ENCODE measurements at places on chromosomes 1 and 21.

- no peak for DNase-seq
These were observed 1.7 kb downstream of the CSF1 start for GRCh38 chr1:109912214-109912861.

DNA sequence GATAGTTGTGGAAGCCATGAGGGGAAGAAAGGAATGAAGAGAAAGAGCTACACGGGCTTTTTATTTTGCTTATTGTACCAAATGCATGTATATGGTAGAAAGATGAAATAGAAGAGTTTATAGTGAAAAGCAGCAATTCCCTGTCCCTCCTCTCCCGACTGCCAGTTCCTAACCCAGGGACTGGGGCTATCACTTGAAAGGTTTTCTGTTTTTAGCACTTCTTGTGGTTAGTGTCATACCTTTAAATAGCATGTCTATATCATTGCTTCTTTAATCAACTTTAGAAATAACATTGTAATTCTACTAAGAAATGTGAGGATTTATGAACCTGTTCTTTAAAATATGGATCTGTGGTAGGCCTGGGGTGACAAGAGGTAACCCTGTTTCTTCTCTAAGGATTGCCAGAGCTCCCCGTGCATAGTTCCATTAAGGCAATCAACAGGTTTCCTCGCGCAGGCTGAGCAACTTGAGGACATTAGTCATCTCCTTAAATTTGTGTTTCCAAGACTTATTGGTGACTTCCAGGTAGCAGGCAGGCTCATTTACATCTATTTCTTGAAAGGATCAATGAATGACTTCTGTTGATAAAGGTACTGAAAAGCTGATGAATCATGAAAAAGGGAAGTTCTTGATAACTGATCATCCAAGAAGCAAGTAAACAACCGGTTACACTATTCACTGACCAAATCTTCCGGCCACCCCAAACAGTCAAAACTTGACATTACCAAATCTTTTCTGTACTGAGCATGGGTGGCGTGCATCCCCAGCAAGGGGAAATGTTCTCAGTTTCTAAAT lies 37.8 kb upstream of the S1PR1 start:
- peak; percentile 62 for DNase-seq

DNA sequence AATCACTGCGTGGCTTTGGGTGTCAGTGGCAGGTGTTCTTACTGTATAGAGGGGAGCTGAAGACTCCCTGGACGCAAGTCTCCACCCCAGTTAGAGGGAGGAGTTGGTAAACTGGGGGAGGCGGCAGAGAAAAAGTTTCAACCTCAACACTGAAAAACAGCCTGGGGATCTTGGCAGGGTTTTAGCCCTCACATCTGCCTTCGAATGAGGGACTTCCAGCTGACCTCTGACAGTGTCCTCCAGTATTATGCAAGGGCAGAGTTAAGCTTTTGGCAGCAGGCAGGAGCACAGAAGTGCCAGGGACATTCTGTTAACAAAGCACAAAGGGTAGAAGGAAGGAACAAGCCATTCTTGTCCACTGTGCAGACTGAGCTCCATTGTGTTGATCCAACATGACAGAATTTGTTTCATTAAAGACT lies 41.2 kb upstream of the RAB4A start:
- no peak for DNase-seq

DNA sequence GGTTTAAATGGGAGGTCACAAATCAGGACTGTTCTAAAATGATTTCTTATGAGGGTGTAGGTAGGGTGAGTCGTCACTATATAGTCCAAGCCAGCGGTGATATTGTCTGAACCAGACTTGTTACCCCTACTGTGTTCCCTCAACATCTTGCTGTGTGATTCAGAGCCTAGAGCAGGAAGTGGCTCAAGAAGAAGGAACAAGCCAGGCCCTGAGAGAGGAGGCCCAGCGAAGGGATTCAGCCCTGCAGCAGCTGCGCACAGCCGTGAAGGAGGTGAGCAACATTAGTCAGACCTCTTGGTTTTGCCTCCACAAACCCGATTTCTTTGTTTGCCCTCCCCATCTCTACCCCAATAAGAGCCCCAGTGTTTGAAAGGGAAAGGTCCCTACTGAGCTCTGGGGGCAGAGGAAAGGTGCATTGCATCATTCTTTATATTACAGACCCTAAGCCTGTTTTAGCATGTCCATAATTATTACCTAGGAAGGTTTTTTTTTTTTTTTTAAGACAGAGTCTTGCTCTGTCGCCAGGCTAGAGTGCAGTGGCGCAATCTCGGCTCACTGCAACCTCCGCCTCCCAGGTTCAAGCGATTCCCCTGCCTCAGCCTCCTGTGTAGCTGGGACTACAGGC lies 5.0 kb upstream of the SH3BGRL3 start:
- peak; percentile 47 for DNase-seq

DNA sequence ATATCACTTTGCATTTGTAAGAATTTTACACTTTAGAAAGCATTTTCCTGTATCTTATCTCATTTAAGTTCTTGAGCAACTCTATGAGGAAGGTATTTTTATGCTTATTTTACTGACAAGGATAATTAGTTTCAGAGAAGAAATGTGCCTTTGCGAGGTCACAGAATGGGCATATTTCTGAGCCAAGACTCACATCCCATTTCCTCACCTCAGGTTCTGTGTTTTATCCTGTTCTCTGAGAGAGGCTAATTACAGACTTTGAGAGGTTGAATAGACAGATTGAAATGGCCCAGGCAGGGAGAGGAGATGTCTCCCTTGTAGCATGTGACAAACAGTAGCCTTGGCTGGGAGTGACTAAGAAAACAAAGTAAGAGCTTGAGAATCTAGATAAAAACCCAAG lies 39.1 kb upstream of the ZC3H11B start:
- no peak for DNase-seq

- DNase-seq: no peak
These were observed 7.8 kb upstream of the SRRM1 start for GRCh38 chr1:24635195-24635843.

- DNase-seq: no peak
These were observed 314.0 kb downstream of the LMO4 start for GRCh38 chr1:87642581-87643221.

GRCh38 chr1:234769986-234770795 lies 160.2 kb upstream of the IRF2BP2 start:
- no peak for DNase-seq

DNA sequence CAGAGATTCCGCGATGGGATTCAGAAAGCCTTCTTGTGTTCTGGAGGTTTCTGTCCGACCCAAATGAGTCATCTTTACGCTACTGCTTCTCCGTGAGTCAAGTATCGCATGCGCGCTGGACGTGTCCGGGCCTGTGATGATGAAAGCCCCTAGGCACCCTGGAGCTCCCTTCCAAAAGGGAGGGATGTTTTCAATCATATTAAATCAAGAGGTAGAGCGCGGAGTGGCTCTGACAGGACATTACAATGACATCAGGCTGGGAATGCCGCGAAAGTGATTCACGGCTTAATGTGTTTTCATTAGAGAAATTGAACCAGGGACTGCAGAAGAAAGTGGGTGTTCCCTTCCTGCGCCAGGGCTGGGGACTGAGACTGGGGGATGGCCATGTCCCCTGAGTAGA lies 48.5 kb downstream of the AJAP1 start:
- no peak for DNase-seq

DNA sequence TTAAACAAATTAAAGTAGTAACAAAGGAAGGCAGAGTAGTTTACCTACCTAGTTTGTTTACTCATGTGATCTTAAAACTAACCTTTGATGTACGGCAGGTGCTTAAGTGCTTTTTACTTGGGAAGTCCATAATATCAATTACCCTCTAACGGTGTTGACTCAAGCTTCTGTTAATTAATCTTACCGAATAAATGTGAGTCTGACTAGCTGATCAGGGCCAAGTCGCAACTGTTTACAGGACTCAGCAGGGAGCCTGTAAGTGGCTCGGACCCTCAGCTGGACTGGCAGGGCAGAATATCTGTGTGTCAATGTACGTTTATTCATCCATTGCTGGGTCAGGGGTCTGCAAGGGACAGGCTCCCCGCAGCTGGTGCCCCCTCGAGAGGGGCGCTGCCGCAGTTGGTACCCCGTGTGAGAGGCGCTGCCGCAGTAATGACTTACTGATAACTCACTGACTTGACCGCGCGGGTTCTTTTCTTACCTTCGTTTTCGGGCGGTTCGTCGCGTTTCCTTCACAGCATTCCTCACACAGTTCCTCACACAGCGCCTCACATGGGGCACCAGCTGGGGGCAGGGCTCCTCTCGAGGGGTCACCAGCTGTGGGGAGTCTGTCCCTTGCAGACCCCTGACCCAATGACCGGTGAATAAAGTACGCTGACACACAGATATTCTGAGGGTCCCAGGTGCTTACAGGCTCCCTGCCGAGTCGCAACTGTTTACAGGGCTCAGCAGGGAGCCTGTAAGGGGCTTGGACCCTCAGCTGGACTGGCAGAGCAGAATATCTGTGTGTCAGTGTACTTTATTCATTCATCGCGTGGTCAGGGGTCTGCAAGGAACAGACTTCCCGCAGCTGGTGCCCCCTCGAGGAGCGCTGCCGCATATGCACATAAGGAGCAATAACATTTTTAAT lies 3.0 kb downstream of the FMO1 start:
- peak; percentile 55 for DNase-seq

GRCh38 chr1:113207019-113207418 lies 134.0 kb downstream of the LRIG2 start:
- no peak for DNase-seq

- DNase-seq: no peak
These were observed 111.4 kb downstream of the HLX start for GRCh38 chr1:220990427-220991339.

- peak; percentile 60 for DNase-seq
These were observed 7.5 kb downstream of the S100A11 start for GRCh38 chr1:152029144-152029928.

- DNase-seq: no peak
These were observed 29.1 kb downstream of the DNAJC11 start for GRCh38 chr1:6672558-6672957.

DNA sequence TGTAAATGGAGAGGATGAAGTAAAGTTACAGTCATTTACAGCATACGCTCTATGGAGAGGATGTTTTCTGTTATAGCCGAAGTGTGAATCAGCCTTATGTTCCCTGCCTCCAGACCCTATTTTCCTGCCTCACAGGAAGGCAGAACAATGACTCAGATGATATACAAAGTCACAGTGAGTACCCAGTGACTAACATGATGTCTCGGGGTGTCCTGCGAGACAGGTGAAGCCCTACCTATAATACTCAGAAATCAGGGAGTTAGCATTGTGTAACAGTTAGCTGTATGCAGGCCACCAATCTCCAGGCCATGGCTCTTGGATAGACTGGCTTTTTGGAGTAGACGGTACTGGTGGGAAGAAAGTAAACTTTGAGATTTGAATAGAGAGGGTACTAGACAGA lies 55.6 kb upstream of the FBXO28 start:
- DNase-seq: no peak

GRCh38 chr1:218367118-218367517 lies 22.0 kb downstream of the TGFB2 start:
- DNase-seq: no peak

DNA sequence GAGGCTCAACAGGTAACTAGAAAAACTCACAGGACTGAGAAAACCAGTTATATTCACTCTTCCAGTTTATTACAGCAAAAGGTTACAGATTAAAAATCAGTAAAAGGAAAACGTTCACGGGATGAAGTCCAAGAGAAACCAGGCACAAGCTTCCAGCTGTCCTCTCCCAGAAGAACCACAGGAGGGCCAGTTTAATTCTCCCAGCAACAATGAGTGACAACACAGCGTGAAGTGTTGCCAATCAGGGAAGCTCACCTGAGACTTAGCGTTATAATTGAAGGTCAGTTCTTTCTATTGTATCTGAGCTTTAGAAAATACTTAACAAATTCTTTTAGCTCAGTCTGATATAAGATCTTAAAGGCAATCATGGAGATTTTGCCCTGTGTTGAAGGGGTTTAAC lies 65.2 kb upstream of the TNR start:
- DNase-seq: no peak

DNA sequence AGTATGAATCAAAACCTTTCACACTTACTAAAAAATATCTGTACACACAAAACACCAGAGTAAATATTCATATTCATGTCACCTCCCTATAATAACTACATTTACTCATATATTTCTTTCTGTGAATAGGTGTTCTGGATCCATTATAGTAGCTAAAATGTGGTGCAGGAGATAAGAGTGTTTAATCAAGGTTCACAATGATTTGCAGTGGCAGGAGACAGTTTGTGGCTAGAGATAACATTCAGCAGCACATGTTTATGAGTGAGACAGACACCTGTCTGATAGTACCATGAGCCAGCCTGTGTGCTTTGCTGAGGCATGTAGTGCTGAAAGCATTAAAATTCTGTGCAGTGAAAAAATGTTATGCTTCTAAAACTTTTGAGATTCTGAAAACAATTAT lies 410.3 kb downstream of the SRGAP2C start:
- DNase-seq: no peak

- DNase-seq: no peak
These were observed 8.1 kb upstream of the SFT2D2 start for GRCh38 chr1:168217664-168218063.

DNA sequence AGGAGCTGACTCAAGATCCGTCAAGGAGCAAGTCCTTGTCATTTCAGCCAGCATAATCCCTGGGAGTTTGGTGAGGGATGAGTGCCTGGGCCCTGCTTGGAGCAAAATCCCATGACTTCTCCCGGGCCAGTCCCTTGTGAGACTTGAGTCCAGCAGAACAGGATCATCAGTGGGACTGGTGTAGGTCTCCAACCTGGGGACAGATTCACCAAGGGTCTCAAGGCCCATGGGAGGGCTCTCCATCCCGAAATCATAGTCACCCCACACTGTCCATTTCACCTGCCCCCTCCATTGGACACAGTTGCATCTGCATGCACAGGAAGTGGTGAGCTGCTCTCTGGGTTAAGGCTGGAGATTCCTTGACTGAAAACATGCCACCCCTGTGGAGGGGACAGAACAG lies 178.2 kb downstream of the FOXD2 start:
- no peak for DNase-seq

GRCh38 chr1:43312212-43312623 lies 11.4 kb downstream of the TIE1 start:
- DNase-seq: no peak

DNA sequence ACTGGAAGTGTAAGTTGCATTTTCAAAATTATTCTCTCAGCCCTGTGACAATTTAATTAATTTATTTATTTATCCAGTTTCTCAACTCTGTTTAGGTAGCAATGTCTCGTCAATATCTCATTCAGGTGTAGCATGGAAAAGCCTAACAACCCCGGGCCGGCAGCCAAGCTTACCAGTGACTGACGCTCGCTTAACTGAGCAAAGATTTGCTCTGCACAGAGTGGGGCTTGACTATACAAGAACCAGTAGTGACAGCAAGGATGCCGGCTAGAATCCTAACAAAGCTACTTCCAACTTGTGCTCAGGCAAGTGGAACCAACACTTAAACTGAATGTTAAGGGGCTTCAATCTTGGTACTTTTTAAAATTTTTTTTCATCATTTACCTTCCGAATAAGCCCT lies 80.9 kb upstream of the ESRRG start:
- no peak for DNase-seq

Data from stimulated activated CD8-positive, alpha-beta memory T cell treated with anti-CD3 and anti-CD28 coated beads, Interleukin-4, amount 100 ng/mL, for 48 hours (primary cell).